ENCODE measurements at places on chromosomes 5 and 9. TPM values are rescaled to one million over a fixed set of nuclear protein-coding genes. Genes with fewer than 3 reads are reported as not detected.

Gene PPP3R2
- not detected for polyA plus RNA-seq

Gene SLC46A2
- 0.39 TPM for polyA plus RNA-seq

Gene CDKN2B
- polyA plus RNA-seq, result 0.14 TPM

Gene HBEGF
- polyA plus RNA-seq, result 12.7 TPM

Gene GDA
- 0.14 TPM for polyA plus RNA-seq

Gene IL5
- 0.61 TPM for polyA plus RNA-seq

Gene GABRB2
- polyA plus RNA-seq, result 2.0 TPM

Gene PDCD1LG2
- 0.10 TPM for polyA plus RNA-seq

Gene IFNB1
- polyA plus RNA-seq, result not detected

Gene SCAMP1
- polyA plus RNA-seq, result 45.1 TPM
